ENCODE measurements at places on chromosomes 2 and 18.

DNA sequence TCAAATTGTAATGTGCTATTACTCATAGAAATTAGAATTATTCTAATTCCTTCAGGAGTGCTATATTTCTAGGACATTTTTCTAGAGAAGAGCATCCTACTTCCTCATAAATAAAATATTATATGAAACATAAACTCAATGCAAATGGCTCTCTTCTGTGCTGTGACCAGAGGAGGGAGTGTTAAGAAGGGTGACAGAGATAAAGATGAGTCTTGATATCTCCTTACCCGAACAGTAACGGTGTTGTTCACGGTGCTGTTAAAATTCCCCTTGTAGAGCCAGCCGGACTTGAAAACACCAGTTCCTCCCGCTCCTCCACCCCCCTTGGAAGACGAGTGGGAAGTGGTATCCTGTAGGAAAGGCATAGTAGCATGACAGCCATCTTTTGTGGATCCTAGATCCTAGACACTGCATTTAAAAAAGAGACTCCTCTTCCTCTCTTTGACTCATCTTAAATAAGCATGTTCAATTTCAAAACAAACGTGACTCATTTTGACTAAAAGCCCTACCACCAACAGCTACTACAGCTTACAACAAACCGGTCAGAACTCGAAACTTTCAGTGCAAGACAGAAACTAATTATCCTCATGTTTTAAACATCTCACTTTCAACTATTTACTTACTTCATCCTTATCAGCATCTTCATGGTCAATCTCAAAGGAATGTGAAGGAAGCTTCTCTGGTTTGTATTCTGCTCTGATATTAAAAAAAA, 156.3 kb downstream of the DOCK10 start:
- no peak for DNase-seq

DNA sequence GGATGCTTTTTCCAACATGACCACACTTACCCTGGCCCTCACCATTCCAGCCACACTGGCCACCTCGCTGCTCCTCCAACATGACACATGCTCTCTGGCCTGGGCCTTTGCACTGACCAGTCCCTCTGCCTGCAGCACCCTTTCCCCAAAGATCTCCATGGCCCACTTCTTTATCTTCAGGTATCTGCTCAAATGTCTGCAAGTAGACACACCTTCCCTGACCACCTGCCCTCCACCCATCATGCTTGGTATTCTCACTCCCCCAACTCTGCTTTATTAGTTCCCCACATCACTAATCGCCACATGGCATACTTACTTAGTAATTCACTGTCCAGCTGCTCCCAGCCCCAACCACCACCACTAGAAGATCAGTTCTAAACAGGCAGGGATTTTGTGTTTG, 214.2 kb downstream of the BCL11A start:
- DNase-seq: no peak

- no peak for DNase-seq
Measured at GRCh38 chr2:71341645-71342044, 10.1 kb downstream of the ZNF638 start.

DNA sequence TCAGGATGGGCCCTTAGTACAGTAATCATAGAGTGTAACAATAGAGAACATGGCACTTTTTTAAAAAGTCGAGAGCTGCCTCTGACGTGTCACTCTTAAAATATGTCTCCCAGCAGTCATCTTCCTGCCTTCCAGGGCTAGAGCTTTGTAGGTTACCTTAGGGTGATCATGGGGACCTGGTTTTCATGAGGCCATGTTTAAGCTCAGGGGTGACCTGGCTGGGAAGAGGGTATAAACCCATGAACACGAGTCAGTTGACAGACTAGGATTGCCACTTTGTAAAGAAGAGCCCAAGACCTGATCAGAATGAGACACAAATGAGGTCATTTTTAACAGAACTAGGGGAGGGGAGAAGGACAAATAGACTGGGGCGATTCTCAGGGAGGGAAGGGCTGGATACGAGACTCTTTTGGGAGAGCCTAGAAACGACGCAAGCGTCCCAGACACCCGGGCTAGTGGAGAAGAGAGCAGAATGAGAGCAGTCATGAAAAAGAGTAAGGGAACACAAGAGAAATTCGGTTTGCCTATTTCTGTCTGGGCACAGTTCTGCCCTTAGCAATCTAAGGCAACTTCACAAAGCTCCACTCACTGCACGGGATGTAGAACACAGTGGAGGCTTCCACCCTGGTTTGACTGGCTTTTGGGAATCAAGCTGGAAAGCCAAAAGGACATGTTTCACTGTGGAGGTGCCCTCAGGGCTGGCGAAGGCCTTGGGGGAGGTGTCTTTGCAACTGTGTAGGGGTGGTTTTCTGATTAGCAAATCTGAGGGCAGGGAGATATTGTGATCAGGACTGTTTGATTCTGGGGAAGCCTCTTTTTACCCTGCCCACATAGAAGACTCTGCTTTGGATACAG, 1.8 kb upstream of the RAB31 start:
- peak; percentile 83 for DNase-seq

- peak; percentile 73 for DNase-seq
Measured at GRCh38 chr18:13035249-13035914, 44.2 kb downstream of the CEP192 start.

GRCh38 chr18:76480913-76481312, 14.1 kb downstream of the ZNF516 start:
- no peak for DNase-seq

DNA sequence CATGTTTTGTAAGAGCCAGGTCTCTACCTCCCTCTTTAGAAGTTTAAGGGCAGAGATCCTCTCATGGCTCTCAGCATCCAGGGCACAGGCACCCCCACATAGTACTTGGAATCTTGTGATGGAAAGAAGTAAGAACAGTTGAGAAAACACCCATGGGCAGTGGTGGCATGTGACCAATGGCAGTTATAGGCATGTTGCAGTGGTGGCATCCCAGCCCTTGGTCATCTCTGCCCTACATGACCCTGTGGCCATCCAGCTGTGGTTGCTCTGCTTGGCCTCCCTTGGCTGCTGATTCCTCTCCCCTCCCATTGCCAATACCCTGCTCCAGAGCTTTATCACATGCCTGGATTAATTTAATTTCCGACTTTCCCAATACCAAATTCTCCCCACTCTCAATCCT, 13.3 kb upstream of the MSH2 start:
- DNase-seq: no peak

- no peak for DNase-seq
Measured at GRCh38 chr18:4734903-4735302, 279.8 kb upstream of the DLGAP1 start.

GRCh38 chr2:109438146-109438545, 175.6 kb downstream of the SEPTIN10 start:
- peak; percentile 30 for DNase-seq

DNA sequence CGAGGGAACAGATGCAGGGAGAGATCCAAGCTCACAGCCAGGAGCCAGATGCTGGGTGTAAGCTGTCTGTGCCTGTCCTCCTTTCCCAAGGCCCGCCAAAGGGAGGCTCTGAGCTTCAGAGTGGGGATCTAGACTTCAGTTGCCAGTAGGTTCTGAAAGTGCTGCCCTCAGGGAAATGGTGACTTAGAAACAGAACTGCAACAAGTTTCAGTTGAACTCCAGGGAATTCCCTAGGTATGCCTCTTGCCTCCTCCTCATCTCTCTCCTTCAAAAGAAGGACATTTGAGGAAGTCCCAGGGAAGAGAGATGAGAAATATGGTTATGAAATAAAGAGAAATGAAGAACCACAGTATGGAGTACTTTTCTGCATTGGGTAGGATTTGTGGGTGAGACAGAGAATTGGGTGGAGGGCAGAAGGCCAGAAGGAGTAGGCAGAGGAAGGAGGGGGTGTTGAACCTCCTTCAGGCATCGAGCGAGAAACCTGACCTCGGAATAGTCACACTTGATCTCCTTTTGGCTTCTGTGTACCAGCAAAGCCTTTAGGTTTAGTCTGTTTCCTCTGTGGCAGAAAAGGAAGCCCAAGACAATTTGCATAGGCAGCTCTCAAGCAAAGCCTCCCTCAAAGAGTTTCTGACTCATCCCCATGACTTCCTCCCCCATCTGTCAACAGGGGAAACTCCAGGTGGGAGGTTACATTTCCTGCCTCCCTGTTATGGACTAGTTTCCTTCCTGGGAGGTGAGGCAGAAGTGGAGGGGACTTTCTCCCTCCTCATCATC, 45.7 kb downstream of the QPCT start:
- peak; percentile 73 for DNase-seq

DNA sequence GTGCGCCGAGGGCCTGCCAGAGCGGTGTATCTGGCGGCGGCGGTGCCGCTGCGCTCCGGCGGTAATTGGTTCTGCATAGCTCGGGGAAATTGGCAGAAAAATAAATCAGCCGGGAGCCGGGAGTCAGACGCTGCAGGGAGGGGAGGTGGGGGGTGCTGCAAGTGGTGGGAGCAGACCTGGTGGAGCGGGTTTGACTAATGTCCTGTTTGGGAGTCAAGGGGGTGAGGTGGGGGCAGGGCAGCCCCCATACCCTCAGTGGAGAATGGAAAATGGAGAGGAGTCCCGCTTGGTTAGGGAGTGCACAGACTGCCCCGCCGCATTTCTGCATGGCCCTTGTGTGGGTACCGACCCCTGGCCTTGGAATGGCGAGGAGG, 107.3 kb downstream of the DYSF start:
- DNase-seq: peak; percentile 14

- DNase-seq: no peak
Measured at GRCh38 chr2:84964406-84965191, 6.4 kb upstream of the KCMF1 start.

DNA sequence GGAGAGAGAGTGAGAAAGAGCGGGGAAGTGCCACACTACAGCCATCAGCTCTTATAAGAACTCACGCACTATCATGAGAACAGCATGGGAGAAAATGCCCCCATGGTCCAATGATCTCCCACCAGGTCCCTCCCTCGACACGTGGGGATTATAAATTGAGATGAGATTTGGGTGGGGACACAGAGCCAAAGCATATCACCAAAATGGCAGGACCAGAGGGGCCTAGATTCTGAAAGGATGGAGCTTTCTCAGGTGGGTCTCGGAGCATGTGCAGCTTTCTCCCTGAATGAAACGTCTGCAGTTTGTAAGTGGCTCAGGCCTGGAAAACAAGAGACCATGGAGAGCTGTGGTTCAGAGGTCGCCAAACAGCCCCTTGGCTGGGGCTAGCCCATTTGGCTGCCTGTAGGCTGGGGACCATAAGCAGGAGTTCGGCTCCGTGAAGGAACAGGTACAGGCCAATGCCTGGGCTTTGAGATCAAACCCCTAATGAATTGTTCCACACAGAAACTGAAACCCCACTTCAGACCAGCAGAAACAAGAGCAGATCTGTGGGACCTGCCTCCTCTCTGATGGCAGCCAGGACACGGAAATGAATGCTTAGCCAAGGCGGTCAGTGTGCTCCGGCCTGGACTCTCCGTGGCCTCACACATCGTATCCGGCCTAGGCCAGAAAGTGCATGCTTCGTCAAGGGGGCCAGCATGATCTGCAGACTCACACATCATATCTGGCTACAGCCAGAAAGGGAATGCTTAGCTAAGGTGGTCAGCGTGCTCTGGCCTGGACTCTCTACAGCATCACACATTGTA, 111.2 kb upstream of the TMEM18 start:
- DNase-seq: no peak

DNA sequence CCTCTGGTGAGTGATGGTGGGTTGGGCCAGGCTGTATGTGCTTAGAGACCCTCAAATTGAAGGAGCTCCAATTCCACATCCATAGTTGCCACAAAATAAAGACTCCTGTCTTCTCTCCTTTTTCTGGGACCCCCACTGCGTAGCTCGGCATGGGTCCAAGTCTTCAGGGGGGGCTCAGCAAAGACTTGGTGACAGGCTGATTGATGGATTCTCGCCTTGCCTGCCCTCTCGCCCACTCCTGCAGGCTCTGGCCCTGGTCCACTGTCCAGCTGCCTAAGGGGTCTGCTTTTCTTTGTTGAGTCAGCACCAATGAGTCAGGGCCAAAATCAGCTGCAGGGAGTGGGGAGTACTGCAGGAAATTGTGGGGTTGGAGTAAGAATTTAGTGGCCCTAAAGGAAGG, 21.5 kb downstream of the RPL37A start:
- DNase-seq: no peak

DNA sequence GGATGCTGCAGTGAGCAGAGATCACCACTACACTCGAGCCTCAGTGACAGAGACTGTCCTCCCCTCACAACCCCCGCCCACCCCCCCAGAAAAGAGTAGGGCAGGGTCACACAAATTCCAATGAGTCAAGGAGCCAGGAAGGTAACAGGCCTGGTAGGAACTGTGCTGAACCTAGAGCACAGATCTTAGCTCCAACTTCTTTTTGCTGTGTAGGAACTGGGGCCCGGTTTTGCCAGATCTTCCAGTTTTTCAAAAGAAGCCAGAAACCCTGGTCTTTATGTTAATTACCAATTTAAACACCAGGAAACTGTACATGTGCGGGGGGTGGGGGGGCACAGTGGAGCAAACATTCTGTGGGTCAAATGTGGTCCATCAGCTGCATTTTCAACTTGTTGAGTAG, 71.0 kb downstream of the PRPF40A start:
- no peak for DNase-seq

DNA sequence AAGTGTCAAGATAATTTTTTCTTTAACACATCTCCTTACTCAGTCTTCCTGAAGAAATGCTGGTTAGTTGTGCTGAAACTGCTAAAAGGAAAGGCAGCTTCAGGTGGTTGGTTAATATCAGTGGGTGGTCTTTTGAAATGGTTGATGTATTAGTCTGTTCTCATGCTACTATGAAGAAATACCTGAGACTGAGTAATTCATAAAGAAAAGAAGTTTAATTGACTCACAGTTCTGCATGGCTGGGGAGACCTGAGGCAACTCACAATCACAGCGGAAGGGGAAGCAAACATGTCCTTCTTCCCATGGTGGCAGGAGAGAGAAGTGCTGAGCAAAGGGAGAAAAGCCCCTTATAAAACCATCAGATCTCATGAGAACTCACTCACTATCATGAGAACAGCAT, 125.9 kb upstream of the CYRIA start:
- no peak for DNase-seq

- DNase-seq: peak; percentile 87
Measured at GRCh38 chr2:54708584-54709335, 14.7 kb upstream of the EML6 start.

DNA sequence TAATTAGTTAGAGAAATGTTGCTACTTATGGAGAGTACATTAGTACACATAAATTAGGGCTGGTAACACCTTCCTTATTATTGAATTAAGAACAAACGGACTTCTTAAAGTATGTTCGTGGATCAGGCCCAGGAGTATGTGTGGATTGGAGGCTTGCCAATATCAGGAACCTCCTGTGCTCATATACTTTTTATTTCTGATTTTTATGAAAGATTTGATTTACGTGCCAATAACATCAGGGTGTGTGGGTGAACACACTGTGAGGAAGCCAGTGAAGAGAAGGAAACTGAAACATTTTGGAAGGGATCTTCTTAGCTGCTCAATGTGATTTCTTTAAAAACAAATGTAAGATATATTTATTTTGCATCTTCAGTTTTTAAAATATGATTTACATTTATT, 113.0 kb downstream of the EFEMP1 start:
- no peak for DNase-seq

GRCh38 chr2:174902506-174903263, 102.5 kb downstream of the CHN1 start:
- DNase-seq: no peak
